ENCODE measurements at places on chromosomes 7 and 10.

- DNase-seq, result no peak
These were observed 519 bp upstream of the RPP38 start for GRCh38 chr10:15096661-15097010.

- DNase-seq, result no peak
These were observed 167.8 kb upstream of the MYO3A start for GRCh38 chr10:25766213-25766612.

DNA sequence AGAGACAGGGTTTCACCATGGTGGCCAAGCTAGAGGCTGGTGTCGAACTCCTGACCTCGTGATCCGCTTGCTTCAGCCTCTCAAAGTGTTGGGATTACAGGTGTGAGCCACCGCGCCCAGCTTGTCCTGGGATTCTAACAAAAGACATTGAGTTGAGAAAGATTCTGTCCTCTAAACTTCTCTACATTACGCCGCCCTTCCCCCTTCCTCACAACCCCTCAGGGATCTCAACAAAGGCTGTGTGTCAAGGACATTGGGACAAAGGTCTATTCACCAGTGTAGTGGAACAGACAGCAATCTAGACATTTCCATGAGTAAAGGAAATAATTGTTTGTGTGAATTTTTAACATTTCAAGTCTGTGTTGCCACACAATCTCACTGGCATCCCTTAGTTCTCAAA is 68.8 kb upstream of the KIF5B start:
- DNase-seq, result no peak

GRCh38 chr7:975702-976473 is 539 bp upstream of the COX19 start:
- DNase-seq, result no peak

GRCh38 chr10:90598513-90598912 is 259.3 kb downstream of the HTR7 start:
- no peak for DNase-seq
